ENCODE measurements at places on chromosomes 1 and 21.
A peak's percentile ranks its signal among the peaks of the same experiment; 100 is the strongest.

DNA sequence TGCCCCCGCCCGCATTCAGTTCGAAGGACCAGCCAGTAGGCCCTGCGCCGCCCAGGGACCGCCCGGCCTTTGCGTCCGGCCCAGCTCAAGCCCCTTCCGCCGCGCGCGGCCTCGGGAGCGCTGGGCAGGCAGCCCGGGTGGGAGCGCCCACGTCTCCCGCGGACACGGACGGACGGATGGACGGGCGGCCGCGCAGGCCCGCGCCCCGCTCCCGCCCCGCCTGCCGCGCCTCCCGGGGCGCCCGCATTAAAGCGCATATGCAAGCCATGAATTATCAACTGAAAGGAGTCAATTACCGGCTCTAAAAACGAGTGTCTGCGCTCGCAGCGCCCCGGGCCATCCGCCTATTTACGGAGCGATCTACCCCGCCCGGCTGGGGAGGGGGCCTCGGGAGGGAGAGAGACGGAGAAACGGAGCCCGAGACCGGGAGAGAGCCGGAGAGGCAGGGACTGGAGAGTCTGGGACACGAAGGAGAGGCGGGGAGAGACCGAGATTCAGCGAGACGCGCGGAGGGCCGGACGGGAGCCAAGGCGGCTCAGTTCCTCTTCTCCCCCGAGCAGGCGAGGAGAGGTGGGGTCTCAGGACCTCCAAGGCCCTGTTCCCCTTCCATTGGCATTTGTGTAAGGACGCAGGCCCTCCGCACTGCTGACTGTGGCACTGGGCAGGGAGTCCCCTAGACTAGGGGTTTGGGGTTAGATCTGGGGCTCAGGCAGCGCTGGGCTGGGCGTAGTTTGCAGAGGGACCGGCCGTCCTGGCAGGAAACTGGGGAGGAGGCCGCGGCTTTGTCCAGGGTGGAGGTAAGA is 41.3 kb upstream of the DMBX1 start:
- DNase-seq, result no peak

GRCh38 chr1:53160924-53161378 is 18.5 kb upstream of the SLC1A7 start:
- no peak for DNase-seq

DNA sequence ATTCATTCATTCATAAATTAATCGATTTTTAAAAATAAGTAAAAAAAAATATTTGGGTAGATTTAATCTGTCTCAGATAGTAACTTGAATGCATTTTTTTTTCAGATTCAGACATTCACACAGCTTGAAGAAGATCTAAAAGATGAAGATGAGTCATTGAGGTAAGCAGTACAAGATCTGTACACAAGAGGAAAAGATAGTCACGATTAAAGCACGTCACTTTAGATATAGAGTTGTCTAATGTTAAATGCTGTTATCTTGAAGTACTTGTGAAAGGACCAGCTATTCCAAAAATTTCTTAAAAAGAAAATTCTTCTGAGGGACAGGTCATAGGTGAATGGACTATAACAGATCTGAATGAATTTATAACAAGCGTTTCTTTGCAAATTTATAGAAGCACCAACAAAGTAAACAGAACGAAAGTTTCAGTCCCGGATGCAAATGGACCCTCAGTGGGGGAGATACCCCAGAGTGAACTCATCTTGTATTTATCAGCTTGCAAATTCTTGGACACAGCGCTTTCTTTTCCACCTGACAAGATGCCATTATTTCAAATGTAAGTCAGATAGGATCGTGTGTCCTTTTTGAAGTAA is 31.2 kb upstream of the MORC3 start:
- DNase-seq, result no peak

DNA sequence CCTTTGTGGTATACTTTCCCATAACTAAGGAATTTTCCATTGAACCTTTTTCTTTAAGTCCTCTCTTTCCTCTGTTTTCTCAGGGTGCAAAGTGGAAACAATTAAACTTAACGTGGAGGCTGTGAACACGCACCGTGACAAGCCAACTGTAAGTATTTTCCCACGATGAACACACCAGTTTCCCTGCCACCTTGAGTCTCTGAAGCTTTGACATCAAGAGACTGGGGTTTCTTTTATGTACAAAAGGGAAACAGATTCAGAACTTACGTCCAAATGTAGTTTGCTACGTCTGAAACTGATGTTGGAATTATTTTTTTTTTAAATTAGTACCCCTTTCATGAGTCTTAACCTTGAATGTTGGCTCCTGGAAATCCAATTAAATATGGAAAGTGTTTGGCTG is 17.2 kb upstream of the C4BPB start:
- DNase-seq, result no peak

DNA sequence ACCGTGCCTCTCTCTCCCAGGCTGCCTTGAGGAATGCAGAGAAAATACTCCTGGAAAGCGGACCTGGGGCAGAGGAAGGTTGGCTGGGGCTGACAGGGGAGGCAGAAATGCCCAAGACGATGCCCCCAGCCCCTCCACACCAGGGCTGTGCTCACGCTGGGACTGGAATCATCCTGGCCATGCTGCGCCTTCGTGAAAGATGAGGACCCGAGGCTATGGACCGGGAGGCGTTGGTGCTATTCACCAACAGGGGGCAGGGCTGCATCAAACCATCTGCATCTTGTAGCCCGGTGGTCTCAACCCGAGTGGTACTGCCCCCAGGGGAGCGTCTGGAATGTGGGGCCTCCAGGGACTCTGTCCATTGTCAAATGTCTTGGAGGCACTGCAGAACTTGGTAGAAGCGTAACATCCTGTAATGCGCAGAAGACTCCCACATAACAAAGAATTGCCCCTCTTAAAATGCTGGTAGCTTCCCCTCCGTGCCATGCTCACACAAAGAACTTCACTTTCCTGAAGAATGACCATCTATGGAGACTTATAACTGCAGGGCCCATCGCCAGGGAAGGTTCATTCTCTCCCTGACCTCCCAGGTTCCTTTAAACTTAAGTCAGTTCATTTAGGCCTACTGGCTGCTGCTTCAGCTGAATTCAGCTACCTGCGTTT is 251.2 kb downstream of the RRAGC start:
- DNase-seq, result peak; percentile 40

DNA sequence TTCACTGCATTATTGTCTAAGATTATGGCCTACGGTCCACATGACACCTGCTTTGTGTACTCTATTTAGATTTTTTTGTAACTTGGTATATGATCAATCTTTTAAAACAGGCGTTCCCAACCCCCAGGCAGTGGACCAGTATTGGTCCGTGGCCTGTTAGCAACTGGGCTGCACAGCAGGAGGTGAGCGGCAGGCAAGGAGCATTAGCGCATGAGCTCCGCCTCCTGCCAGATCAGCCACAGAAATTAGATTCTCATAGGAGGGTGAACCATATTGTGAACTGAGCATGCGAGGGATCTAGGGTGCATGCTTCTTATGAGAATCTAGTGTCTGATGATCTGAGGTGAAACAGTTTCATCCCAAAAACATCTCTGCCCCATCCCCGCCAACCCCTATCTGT is 228.4 kb upstream of the NR5A2 start:
- DNase-seq, result no peak

DNA sequence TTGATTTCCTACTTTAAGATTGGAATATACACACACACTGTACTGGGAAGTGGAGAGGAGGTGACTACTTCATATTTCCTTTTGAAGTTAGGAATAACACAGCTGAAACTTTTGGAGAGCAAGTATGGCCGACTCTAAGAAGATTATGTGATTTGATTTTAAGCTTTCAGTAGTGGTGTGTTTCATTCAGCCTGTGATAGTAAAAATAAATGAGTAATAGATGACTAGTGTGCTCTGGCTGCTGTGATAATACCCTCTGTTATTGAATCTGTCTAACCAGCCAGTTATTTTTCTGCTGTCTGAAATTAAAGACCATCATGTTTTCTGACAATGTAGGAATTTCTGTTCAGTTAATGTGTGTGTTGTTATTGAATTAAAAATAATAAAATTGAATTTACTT is 48.3 kb downstream of the CTTNBP2NL start:
- DNase-seq, result no peak

DNA sequence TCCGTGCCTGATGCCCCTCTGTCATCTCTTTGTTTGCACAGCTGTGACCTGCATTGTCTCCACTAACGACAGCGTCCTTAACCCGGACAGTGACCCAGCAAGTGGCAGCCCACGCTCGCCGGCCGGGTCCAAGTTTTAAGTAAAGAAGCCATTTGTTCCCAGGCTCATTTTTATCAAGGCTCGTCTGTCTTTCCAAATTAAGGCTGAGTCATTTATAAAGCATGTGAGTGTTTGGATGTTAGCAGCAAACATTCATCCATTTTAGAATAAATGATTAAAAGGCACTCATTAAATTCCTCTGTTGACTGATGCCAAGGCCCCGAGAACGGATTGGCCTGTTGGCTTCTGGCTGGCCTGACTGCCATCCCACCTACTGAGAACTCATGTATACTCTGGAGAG is 514.5 kb downstream of the NPHP4 start:
- no peak for DNase-seq

DNA sequence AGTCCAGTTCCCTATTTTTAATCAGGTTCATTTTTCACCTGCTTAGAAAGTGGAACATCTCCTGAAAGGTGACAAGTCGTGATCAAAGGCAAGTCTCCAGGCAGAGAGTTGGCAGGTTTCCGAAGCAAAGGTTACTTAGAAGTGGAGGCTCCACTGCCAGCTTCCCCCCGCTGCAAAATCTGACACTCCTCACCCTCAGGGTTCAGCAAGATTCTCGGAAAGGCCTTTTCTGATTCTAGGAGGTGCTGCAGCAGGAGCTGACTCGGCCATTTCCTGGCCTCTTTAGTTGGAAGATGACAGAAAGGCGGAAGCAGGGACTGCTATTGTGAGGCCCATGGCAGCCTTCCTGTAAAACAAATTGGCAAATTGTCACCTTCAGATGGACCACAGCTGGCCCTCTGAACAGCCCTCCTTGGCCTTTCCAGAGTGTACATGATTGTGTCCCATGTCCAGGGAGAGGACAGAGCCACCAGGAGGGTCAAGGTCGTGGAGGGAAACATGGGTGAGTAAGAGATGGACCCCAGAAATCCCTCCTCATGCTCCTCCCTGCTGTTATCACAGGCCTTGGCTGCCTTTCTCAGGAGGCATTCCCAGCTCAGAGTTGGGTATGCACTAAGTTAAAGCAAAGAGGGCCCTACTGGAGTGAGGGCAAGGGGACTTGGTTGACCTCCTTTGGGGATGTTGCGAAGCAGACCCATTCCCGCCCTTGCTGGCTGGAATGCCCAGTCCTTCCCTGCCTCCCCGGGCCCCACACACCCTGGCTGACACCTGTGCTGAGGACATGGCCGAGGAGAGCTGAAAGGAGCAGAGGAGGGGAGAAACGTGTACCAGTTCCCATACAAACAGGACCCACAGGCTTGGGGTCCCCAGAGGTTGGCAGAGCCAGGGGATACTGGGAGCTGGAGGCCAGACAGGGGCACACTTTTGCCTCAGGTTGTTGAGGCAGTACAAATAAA is 115.5 kb upstream of the IRF2BP2 start:
- no peak for DNase-seq

Measured in vagina (tissue), 2 donors.